ENCODE measurements at places on chromosomes 2 and 18.
A peak's percentile ranks its signal among the peaks of the same experiment; 100 is the strongest.

DNA sequence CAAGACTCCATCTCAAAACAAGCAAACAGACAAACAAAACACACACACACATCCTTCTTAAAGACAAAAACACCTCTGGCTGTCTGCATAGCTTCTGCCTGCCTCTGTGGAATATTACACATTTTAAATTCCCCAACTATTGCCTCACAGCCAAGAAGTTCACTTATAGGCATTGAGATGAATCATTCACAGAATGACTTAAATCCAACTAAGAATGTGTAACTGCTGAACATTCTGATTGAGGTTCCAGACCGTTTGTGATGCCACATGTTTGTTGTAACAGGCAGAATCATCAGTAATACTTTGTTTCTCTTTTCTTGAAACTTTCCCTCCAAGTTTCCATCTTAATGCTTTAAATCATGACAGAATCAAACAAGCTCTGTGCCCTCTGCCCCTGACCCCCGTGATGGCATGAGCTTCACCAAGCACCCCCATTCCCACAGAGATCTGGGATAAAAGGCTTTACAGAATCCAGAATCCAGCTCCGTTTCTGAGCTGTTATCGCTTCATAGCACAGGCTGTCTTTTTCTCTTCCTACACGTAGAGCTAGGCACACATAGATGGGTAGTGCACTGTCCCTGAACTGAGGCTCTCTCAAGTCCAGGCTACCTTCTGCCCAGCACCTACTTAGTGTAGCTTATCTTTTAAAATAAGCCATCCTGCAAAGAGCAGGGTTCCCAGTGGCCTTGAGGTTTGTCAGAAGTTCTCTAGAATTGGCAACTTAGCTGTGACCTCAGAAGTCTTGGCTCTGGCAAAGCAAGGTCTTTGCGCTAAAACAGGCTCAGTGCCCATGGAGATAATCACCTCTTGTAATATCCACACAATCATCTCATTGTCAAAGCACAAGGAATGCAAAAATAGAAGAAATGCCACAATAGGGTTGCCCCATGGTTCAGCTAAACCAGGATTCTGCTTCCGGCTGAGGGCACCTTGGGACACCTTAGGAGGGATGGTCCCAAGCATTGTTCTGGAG lies 32.9 kb downstream of the EPAS1 start:
- DNase-seq, result no peak

- peak; percentile 5 for DNase-seq
These were observed 76.9 kb upstream of the GCFC2 start for GRCh38 chr2:75787532-75788132.

- no peak for DNase-seq
These were observed 19.3 kb upstream of the NCK2 start for GRCh38 chr2:105725388-105725787.

DNA sequence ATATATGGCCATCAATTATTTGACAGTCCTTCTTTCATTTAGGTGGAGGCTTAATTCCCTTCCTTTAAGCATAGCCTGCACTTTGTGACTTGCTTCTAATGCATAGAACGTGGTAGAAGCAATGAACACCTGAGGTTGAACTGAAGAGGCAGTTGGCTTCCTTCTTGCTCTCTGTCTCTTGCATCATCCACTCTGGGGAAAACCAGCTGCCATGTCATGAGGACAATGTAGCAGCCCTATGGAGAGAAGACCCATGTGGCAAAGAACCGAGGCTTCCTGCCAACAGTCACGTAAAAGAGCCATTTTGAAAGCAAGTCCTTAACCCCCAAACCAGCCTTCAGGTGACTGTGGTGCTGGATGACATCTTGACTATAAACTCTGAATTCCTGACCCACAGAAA lies 46.8 kb downstream of the ATOH8 start:
- no peak for DNase-seq

GRCh38 chr2:191298306-191298705 lies 53.1 kb downstream of the MYO1B start:
- DNase-seq, result no peak

- DNase-seq, result no peak
These were observed 185.9 kb upstream of the SPHKAP start for GRCh38 chr2:228367356-228367755.

- no peak for DNase-seq
These were observed 272.7 kb upstream of the DOK6 start for GRCh38 chr18:69127873-69128500.

- no peak for DNase-seq
These were observed 100.1 kb upstream of the RNF152 start for GRCh38 chr18:61992923-61993322.

- DNase-seq, result no peak
These were observed 92.9 kb downstream of the FMNL2 start for GRCh38 chr2:152427902-152428301.

- DNase-seq, result no peak
These were observed 62.7 kb upstream of the EML6 start for GRCh38 chr2:54660752-54661151.

GRCh38 chr2:232203936-232204335 lies 174.6 kb upstream of the ALPP start:
- DNase-seq, result no peak

GRCh38 chr18:48504819-48505218 lies 34.0 kb upstream of the CTIF start:
- DNase-seq, result no peak

DNA sequence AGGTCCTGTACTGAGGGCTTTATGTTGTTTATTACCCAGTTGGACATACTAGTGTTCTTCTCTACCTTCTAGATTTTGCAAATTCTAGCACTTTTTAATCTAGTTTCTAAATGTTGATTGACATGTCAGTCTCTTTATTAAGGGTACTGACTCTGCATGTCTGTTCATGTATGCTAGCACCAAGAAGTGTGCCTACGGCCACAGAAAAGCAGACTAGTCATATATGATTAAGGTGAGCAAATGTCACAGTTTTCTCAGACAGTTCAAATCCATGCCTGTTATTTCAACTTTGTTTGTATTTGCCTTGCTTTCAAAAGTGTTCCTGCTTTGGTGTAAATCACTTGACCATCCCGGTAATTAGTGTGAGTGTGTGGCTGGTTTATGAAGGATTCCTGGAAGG lies 145.0 kb upstream of the DSEL start:
- DNase-seq, result no peak

DNA sequence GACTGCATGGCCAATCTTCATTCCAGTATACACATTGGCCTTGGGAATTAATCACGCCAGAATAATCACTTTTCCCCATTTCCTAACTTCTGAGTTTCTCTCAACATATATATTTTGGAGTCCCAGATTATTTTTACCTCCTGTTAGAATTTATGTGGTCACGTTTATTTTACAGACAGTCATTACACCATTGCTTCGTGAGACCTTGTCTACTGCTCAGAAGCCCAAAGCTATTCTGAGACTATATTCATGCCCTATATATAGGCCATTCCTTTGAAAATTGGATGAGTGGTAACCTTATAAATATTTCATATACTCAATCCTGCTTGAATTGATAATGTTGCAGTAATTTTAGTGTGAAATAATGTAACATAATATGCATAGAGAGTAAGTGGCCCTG lies 610.0 kb upstream of the CDH2 start:
- DNase-seq, result no peak

GRCh38 chr2:159133797-159134196 lies 152.7 kb downstream of the WDSUB1 start:
- no peak for DNase-seq

- no peak for DNase-seq
These were observed 198.1 kb downstream of the MCFD2 start for GRCh38 chr2:46717344-46718121.

- no peak for DNase-seq
These were observed 800 bp downstream of the HOXD13 start for GRCh38 chr2:176093145-176093897.

DNA sequence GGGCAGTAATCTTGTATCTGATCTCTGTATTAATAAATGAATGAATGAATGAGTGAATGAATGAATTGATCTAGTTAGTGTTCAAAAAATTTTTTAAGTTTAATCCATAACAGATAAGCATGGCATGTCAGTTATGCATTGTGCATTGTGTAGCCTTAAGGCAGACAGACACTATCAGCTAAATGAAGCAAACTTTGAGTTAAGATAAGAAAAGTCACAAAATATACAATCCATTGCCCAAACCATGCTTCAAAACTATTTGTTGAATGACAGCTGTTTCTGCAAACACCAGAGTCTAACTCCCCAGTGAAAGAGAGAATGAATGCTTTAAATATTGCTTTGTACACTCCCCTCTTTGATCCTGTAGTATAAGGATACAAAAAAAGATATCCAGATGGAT lies 314.3 kb upstream of the ETAA1 start:
- no peak for DNase-seq

DNA sequence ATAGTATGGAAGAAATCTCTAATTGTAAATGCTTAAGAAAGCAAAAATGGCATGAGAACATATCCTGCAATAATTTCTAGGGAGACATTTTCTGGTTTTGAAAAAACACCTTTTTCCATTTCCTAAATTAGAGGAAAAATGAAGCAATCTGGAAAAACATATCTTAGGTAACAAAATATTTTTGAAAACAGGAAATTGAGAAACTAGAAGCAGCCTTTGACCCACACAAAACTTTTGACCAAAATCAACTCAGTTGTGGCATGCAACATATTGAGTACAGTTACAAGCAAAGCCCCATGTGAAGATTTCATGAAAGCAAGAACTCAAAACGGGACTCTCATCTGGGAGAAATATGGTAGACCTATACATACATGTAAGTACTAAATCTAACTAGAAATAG lies 28.6 kb upstream of the CHAC2 start:
- DNase-seq, result no peak

DNA sequence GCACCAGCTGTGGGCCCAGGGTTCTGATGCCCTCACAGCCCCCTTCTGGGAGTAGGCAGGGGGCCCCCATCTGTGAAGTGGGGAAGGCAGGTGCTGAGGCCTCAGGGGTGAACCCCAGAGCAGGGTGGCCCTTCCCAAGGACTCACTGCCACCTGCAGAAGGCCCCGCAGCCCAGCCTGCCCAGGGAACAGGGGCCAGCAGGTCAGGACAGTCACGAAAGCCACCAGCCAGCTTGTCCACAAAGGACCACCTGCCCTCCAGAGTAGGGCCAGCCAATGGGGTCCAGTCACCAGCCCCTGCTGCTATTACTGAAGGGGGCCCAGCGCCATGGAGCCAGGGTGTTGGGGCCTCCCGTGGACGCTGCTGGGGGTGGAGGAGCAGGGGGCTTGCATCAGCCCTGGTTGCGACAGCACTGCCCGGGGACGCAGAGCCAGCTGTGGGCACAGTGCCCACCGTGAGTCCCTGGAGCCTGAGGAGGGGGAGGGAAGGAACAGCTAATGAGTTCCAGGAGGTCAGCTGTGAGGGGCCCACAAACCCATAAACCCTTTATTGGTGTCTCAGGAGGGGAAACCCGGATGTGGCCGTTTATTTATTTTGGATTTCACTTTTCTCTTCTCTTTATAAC lies 11.5 kb upstream of the SNED1 start:
- DNase-seq, result no peak

GRCh38 chr18:46946656-46947282 lies 29.4 kb downstream of the KATNAL2 start:
- no peak for DNase-seq

DNA sequence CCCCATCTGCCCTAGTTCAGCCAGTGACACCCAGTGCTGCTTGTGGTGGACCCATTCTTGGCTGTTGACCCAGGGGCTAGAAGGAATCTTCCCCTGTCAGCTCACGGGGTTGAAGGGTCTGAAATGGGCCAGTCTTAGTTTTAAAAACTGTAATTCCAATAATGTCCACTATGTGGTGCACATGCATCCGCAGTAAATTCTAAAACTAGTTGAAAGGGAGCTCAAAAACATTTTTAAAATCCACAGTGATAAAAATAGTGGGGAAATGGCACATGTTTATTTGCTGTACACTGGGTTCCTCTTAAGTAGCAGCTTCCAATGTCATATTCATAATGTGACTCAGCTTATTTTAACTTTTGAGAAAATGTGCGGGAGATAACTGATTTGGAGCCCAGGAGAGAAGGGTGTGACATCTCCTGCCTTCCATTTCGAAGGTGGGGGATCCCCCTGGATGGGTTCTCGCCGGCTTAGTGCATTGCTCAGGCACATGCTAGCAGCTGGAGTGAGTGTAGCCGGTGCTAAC lies 32.8 kb downstream of the GRHL1 start:
- peak; percentile 16 for DNase-seq

GRCh38 chr18:56702946-56703345 lies 51.8 kb downstream of the WDR7 start:
- peak; percentile 25 for DNase-seq

GRCh38 chr2:53286345-53286744 lies 481.3 kb upstream of the CHAC2 start:
- DNase-seq, result no peak

DNA sequence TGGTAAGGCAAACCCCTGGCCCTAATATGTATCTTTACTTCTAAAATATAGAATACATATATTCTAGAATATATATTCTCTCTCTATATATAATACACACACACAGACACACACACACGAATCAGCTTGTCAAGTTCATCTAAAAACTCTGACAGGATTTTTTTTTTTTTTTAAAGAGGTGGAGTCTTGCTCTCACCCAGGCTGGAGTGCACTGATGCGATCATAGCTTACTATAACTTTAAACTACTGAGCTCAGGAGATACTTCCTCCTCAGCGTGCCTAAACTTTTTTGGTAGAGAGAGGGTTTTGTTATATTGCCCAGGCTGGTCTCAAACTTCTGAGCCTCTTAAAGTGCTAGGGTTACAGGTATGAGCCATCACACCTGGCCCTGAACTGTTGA lies 45.2 kb downstream of the DOK1 start:
- DNase-seq, result no peak

DNA sequence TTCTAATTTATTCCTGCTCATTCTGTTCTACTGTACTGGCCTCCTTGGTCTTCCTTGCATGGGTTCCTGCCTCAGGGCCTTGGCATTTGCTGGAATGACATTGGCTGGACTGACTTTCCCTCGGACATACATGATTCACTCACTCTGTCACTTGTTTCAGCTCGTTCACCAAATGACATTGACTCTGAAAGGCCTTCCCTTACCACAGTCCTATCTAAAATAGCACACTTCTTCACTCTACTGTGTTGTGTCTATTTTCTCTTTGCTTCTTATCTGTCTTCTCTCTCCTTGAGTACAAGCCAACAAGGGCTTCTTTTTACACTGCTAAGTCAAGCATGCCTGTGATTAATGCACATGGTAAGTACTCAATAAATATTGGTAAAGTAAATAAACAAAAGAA lies 65.6 kb downstream of the SCG2 start:
- no peak for DNase-seq

- no peak for DNase-seq
These were observed 156.8 kb downstream of the TMEM200C start for GRCh38 chr18:5738526-5738925.
